ENCODE measurements at places on chromosomes 7 and 10.
A peak's percentile ranks its signal among the peaks of the same experiment; 100 is the strongest.

DNA sequence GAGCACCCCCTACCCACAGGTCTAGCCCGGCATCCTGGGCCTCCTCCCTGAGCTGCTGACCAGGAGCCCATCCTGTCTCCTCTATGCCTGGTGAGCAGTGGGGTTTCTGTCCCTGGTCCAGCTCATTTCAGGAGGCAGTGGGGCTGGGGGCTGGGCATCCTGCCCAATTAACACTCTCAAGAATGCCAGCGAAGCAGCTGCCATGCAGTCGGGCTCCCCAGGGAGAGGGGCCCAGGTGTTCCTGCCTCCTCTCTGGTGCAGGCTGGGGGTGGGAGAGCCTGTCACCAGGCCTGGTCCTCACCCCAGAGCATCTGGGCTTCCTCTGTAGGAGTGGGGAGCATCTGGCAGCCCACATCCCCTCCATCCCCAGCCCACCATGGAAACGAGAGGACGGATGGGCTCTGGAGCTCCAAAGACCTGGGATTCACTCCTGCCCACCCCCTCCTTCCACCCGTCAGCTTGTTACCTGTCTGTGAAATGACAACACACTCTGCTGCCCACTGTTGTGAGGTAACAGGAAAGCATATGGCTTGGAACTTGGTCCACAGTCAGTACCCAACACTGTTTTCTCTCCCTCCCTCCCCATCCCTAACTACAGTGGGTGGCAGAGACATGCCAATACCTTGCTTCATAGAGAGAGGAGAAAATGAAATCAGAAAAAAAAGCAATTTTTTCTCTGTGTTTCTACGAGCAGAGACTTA is 69.1 kb downstream of the SLIT1 start:
- no peak overlapping the region for H3K27ac ChIP-seq
- no peak overlapping the region for H3K4me3 ChIP-seq
- no peak for DNase-seq
- H3K4me1 ChIP-seq: no peaks in the 10 kb centered on the region
- no peaks in the 10 kb centered on the region for H3K36me3 ChIP-seq

GRCh38 chr10:351770-352334 is 216.6 kb downstream of the ZMYND11 start:
- H3K4me3 ChIP-seq: no peak overlapping the region
- no peaks in the 10 kb centered on the region for H3K4me1 ChIP-seq
- H3K27me3 ChIP-seq: no peaks in the 10 kb centered on the region
- H3K27ac ChIP-seq: no peak overlapping the region

- no peak overlapping the region for H3K27ac ChIP-seq
- no peak overlapping the region for H3K4me3 ChIP-seq
- DNase-seq: no peak
- H3K36me3 ChIP-seq: no peaks in the 10 kb centered on the region
Observed at GRCh38 chr10:17056781-17057428, 72.7 kb downstream of the CUBN start.

DNA sequence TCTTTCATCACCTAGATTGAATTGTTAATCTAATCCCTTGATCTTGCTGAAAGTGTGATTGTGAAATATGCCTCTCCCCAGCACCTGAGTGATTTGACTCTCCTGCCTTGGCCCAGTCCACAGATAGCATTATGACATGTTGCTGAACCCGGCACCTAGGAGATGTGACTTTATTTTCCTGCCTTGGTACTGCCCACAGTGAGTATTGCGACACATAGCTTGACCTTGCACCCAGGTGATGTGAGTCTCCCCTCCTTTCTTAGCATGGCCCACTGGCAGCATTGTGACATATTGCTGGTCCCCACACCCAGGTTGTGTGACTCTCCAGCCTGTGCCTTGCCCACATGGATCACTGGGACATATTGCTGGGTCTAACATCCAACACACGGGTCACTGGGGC is 32.5 kb upstream of the ZNF107 start:
- no peak overlapping the region for H3K27ac ChIP-seq
- no peaks in the 10 kb centered on the region for H3K4me1 ChIP-seq
- H3K27me3 ChIP-seq: no peaks in the 10 kb centered on the region

DNA sequence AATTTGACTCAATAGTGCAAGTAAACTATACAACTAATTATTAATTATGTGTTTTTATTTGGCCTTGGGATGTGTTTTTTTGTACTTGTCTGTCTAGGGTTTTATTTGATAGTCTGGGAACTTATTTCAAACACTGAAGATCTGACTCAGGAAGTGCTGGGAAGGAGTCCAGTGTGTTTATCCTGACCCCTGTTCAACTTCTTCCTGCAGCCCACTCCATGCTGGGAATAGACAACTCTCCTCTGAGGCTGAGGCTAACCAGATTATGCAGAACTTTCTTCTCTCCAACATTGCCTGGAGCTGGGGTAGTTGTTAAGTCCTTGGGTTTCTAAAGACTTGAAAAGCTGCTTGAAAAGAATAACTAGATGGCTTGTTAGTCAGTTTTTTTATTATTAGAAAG is 6.9 kb downstream of the CISD1 start:
- DNase-seq: no peak
- peaks cover 5% of the 10 kb centered on the region for H3K36me3 ChIP-seq
- peak overlapping the region; percentile 20 for H3K4me3 ChIP-seq
- H3K27ac ChIP-seq: peak overlapping the region; percentile 81

DNA sequence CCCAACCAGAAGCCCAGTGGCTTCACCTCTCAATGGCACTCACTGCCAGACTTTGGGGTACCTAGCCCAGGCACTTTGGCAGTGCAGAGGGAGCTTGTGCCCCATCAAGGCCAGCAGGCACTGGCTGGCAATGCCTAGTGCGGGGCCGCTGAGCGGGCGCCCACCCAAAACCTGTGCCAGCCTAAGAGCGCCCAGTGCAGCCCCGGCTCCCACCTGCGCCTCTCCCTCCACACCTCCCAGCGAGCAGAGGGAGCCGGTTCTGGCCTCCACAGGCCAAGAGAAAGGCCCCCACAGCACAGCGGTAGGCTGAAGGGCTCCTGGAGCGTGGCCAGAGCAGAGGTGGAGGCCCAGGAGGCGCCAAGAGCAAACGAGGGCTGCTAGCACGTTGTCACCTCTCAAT is 930.8 kb downstream of the IPMK start:
- no peaks in the 10 kb centered on the region for H3K36me3 ChIP-seq
- no peaks in the 10 kb centered on the region for H3K4me1 ChIP-seq
- DNase-seq: no peak
- no peak overlapping the region for H3K27ac ChIP-seq
- no peak overlapping the region for H3K4me3 ChIP-seq

- H3K27me3 ChIP-seq: no peaks in the 10 kb centered on the region
- H3K4me1 ChIP-seq: no peaks in the 10 kb centered on the region
- DNase-seq: no peak
- no peak overlapping the region for H3K27ac ChIP-seq
- H3K4me3 ChIP-seq: no peak overlapping the region
Observed at GRCh38 chr10:65628493-65629139, 1297.2 kb upstream of the LRRTM3 start.

- H3K27ac ChIP-seq: no peak overlapping the region
- no peaks in the 10 kb centered on the region for H3K36me3 ChIP-seq
- H3K4me1 ChIP-seq: no peaks in the 10 kb centered on the region
- no peaks in the 10 kb centered on the region for H3K27me3 ChIP-seq
- DNase-seq: no peak
Observed at GRCh38 chr7:23787272-23787671, 77.3 kb downstream of the STK31 start.

GRCh38 chr7:55178863-55179773 is 160.3 kb downstream of the EGFR start:
- H3K27ac ChIP-seq: peak overlapping the region; percentile 85
- DNase-seq: no peak
- no peaks in the 10 kb centered on the region for H3K27me3 ChIP-seq
- H3K4me1 ChIP-seq: peaks cover 63% of the 10 kb centered on the region
